ENCODE measurements at places on chromosomes 16 and 17.

DNA sequence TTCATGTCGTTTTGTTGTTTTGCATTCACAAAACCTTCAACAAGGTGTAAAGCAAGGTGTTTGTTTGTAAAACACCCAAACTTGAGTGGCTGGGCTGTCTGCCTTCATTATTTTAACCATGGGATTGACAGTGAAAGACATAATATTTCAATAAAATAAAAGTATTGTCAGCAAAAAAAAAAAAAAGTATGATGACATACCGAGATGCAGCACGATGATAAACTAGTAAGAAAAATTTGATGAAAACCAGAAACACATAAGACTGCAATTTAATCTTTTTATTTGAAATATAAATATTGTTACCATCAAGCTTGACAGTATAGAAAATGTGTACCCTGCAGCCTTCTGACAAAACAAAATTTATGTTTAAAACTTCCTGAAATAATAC is 419.3 kb upstream of the DYNLRB2 start:
- no peak for DNase-seq

DNA sequence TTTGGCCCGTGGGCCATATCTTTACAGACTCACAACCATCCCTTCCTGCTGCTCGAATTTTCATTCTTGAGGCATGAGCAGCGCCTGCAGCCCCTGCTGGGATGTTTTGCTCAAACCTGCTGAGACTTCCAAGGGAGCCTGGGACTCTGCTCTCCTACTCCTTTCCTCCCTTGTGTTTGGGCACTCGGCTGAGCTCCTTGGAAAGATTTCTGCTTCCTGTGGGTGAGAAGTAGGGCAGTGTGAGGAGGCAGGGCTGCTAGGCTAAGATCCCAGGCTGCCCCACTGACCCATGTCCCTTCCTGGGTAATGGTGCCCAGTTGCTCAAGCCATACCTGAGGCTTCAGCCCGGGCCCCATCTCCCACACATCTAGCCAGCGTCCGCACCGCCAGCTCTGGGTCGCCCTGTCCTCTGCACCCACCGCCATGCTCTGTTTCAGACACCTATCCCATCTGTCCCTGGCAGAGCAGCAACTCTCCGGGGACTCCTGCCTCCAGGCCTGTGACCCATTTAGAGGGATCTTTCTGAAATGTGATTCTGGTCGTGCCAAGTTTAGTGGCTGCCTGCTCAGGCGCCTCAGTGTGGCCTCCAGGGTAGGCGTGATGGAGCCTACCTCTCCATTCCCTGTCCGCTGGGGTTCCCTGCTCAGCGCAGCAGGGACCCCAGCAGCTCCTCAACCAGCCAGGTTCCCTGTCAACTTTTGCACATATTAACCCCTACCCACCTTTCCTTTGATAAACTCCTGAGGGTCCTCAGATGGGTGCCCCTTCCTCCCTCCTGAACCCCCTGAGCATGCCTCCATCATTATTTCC is 190.1 kb downstream of the CCDC182 start:
- no peak for DNase-seq

DNA sequence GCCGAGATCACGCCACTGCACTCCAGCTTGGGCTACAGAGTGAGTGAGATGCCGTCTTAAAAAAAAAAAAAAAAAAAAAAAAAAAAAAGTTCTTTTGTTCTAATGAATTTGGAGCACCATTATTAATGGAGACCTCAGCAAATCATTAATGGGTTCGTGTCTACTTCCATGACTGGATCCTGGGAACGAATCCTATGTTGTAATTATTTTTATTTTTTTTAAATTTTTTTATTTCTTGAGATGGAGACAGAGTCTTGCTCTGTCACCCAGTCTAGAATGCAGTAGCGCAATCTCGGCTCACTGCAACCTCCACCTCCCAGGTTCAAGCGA is 30.7 kb downstream of the SPOP start:
- DNase-seq: no peak

DNA sequence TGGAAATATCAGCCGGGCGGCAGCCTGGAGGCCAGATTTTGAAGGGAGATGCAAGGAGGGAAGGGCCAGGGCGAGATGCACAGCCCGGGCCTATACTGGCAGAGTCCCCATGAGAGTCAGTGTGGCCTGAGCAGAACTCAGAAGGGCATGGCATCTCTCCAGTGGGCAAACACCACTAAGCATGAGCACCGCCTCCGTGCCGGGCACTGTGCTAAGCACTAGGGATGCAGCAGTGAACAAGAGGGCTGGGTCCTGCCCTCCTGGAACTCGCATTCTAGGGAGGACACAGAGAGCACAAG is 33.5 kb downstream of the TK2 start:
- no peak for DNase-seq

DNA sequence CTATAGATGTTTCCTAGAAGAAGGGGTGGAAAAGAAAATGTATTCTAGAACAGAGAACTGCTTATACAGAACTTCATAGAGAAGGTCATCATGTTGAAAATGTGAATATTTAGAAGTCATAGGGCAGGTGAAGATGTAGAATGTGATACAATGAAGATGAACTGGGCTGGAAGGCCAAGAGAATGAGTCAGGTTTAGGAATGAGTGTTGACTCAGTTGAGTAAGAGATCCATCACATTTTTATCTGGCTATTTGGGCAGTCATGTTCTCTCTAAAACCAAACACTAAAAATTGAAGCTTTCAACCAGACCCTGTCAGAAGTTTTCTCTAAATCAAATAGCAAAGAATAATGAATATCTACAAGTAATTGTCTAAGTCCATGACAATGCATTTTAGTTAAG is 660.5 kb downstream of the KCNJ2 start:
- DNase-seq: no peak

Data from omental fat pad (tissue), 4 donors.